ENCODE measurements at places on chromosomes 4 and X. TPM values are rescaled to one million over a fixed set of nuclear protein-coding genes. Genes with fewer than 3 reads are reported as not detected.

DNA sequence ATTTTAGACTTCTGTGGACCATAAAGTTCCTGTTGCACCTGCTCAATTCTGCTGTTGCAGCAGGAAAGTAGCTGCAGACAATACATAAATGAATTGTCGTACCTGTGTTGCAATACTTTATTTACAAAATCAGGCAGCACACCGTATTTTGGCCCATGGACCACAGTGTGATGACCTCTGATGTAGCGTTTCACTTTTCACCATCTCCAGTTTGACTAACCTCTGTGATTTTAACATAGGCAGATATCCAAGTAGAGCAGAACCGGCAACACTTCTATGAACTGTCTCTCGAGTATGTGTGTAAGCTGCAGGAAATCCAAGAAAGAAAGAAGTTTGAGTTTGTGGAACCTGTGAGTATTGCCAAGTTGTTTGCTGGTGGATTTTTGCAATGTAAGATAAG is 132.7 kb downstream of the ARHGAP10 start:
- no peak overlapping the region for H3K27ac ChIP-seq
- no peak for DNase-seq
- H3K27me3 ChIP-seq: no peaks in the 10 kb centered on the region
- H3K36me3 ChIP-seq: no peaks in the 10 kb centered on the region
- no peaks in the 10 kb centered on the region for H3K4me1 ChIP-seq
- no peak overlapping the region for H3K4me3 ChIP-seq

STARD8 gene
- total RNA-seq: 0.54 TPM

DNA sequence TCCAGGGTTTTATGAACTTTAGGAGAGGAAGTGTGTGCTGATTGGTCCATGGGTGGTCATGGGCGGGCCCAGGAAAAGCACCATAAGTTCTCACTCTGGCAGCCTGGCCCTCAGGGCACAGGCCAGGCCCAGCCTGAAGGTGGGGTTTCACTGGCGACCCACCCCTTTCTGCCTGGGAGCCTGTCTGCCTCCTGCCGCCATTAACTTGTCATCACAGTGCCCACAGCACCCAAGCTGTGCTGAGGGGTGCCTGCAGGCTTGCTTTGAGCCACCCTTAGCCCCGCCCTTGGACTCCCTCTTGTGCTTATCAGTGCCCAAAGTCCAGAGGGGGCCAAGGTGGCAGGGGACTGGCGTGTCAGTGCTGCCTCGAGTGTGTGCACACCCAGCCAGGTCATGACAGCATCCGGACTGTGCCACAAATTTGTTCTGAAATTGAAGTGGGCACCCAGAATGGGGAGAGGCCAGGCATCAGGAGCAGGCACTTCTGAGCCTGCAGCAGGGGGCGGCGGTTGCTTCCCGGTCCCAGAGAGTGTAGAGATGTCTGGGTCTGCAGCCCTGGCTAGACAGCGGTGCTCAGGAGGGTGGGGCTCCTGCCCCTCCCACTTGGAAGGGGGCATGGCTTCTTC is 455.6 kb downstream of the TMA16 start:
- H3K27ac ChIP-seq: no peak overlapping the region
- no peak for DNase-seq
- no peaks in the 10 kb centered on the region for H3K36me3 ChIP-seq
- no peak overlapping the region for H3K4me3 ChIP-seq
- H3K4me1 ChIP-seq: no peaks in the 10 kb centered on the region
- H3K27me3 ChIP-seq: no peaks in the 10 kb centered on the region

DNA sequence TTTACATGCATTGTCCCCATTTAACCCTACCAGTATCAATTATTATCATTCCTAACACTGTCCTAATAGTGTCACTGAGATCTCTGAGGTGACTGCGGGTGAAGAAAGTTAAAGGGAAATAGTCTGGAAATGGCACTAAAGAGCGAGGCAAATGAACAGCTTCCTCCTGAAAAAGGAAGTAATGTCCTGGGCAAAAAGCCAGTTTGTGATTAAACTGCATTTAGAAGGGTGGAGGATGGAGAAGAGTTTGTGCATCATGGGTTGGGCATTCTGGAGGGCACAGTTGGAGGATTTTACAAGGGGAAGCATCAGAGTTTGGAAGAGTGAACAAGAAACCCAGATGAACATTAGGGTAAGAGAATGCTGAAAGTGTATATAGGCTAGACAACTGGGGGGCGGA is 60.5 kb upstream of the SLC25A4 start:
- H3K27ac ChIP-seq: no peak overlapping the region
- H3K4me3 ChIP-seq: no peak overlapping the region
- no peaks in the 10 kb centered on the region for H3K4me1 ChIP-seq
- peaks cover 8% of the 10 kb centered on the region for H3K27me3 ChIP-seq
- DNase-seq: no peak
- no peaks in the 10 kb centered on the region for H3K36me3 ChIP-seq

F8A2 gene
- not detected for total RNA-seq
